ENCODE measurements at places on chromosomes 6 and 20. TPM values are rescaled to one million over a fixed set of nuclear protein-coding genes. Genes with fewer than 3 reads are reported as not detected.

GRCh38 chr6:17202526-17202925 is 78.6 kb upstream of the RBM24 start:
- DNase-seq: no peak

DNA sequence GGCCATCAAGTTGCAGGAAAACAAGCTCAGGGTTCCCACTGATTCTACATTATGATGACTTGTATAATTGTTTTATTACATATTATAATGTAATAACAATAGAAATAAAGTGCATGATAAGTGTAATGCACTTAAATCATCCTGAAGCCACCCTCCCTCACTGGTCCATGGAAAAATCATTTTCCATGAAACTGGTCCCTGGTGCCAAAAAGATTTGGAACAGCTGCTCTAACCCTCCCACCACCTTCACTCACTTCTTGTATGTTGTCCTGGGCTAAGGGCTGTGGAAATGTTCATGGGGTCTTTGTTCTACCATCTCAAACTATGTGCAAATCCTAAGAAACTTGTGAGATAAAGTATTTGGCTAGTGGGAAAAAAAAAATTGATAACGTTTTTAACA is 133.8 kb downstream of the LRRC1 start:
- no peak for DNase-seq

DNA sequence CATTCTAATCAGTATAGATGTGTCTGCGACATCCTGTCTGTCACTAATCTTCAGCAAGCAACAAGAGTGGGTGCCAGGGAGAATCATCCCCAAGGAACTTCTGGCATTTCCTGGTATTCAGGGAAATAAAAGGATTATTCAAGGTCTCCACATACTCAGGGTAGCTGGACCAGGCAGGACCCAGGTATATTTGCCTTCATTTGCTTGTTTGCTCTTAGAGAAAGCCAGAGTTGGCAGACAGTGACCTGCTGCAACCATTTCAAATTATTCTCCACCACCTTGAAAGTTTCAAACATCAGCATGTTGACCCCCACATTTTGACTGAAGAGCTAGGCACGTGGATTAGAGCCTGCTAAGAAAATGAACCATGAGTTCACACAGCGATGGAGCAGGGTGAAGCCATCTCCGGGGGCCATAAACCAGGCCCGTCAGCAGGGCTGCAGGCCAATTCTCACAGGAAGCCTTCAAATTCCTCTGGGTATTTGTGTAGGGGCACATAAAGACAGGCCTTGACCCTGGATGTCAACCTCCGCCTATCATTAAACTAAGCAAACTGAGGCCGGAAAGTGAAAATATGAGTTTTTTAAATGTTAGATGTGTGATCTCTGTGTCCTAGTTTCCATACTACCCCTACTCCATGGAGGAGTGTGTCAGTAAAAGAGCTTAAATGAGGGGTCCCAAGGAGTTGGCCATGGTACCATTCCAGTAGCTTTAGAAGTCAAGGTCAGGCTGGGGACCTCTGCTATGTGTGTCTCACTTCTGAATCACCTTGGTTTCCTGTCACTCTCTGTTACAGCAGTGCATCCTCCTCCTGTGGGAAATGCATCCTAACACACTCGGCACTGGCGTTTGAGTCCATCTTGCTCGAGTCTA is 32.9 kb downstream of the TRAM2 start:
- DNase-seq: no peak

DNA sequence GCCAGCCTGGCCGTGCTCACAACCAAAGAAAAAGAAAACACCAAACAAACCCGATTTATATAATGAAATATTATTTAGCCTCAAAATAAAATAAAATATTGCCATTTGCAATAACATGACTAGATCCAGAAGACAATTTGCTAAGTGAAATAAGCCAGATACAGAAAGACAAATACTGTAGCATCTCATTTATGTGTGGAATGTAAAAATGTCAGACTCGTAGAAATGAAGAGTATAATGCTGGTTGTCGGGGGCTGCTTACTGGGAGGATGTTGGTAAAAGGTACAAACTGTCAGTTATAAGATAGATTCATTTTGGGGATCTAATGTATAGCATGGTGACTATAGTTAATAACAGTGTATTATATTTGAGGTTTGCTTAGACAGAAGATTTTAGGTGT is 269.7 kb downstream of the THBS2 start:
- DNase-seq: no peak

GRCh38 chr6:25606151-25606550 is 45.9 kb upstream of the SCGN start:
- no peak for DNase-seq

GRCh38 chr6:53313784-53314400 is 34.9 kb downstream of the ELOVL5 start:
- no peak for DNase-seq

DNA sequence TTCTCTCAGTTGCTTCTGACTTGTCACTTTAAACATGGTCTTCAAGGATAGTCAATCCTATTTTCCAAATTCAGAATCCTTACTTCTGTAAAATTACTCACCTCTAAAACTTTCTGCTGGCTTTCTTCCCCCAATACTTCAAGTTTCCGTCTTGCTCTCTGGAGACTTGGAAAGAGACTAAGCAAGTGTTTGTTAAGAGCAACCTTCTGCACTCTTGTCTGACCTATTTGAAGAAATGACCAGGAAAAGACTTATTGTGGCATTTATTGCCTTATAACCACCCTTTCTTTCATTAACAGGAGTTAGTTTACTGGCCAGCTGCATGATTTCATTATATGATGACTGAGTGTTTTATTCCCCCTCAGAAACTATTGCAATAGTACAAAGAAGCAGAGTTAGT is 181.0 kb downstream of the TBC1D7 start:
- DNase-seq: no peak

GRCh38 chr20:40650707-40651106 is 38.3 kb downstream of the MAFB start:
- no peak for DNase-seq

DNA sequence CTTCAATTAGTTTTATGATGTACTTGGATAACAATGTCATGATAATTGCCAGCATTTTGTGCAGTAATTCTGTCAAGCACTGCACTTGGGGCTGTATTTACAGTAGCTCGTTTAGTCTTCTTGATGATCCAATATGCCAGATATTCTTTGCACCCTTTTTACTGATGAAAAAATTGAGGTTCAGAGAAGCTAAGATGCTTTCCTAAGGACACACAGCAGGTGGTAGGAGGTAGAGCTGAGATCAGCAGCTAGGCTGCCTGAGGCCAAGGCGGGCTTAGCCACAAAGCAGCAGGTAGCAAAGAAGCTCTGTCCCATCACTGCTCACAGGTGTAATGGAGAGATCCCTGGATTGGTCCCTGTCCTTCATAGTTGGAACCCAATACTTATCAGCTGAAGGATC is 33.3 kb downstream of the SUMO4 start:
- DNase-seq: no peak

DNA sequence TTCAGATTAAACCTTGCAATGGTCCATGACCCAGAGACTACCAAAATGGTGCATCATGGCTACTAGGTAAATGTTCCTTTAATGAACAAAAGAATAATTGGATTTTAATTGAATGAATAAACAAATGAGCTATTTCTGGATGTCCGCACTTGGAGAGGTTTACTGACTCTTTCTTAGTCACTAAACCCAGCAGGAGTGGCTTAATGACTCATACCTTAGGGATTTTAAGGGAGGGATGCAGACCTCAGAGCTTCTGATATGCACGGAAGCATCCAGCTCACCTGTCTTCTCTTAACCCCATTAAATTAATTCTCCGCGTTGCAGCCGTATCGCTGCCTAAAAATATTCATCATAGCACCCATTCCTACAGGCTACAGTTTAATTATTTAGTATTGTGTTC is 970.0 kb upstream of the SLC35B3 start:
- DNase-seq: no peak

- DNase-seq: no peak
These were observed 93.0 kb downstream of the NDUFAF5 start for GRCh38 chr20:13877793-13878192.

DNA sequence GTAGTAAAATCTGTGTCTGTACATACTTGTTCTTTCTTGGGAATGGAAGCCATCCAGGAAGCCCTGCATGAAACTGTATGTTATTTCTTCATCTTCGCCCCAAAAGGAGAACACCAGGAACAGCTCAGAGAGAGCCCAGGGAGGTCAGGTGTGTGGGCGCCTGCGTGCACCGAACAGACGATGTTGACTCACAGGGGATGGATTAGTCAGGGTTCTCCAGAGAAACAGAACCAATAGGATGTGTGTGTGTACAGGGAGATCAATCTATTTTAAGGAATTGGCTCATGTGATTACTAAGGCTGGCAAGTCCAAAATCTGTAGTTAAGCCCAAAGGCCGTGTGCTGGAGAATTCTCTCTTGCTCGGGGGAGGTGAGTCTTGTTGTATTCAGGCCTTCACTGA is 45.7 kb downstream of the RNASET2 start:
- DNase-seq: no peak

DNA sequence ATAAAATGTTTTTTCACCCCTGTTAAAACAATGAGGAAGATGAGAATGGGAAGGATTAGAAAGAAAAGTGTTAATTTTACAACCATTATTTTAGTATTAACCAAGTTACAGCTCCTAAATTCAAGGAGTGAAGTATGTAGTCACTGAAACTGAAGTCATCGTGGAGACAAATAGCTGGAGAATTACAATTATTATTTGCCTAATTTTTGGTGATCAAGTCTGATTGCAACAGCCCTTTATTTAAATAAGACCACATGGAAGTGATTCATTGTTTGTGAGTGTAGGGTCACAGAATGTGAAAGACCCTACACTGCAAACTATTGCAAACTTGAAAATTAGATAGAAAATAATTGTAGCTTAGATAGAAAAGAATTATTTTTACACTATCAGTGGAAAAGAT is 292.4 kb downstream of the CENPW start:
- no peak for DNase-seq

DNA sequence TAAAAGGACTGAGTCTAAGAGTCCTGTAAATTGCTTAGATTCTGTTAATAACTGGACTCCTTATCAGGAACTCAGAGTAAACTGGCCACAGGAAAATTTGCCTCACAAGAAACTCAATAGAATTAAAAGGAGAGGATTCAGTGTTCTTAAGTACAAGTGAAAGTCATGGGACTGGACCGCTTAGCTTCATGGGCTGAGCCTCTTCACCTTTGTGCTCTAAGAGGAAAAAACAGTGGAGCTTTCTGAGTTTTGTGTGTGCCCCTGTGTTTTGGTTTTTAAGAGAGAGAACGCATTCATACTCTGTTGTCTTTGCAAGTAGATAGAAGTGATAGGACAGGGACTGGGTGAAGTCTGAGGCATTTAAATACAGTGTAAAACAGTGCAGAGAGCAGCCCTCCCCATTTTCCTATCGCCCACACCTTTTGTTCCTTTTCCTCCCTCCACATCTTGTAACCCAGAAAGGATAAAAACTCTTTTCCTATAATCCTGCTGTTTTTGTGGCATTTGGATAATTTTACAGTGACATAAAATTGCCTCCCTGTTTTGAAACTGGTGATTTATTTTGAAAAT is 49.6 kb downstream of the FOXO3 start:
- no peak for DNase-seq

- DNase-seq: no peak
These were observed 162.6 kb upstream of the SCGN start for GRCh38 chr6:25489399-25489798.

GRCh38 chr6:169321546-169321945 is 67.9 kb upstream of the THBS2 start:
- no peak for DNase-seq

DNA sequence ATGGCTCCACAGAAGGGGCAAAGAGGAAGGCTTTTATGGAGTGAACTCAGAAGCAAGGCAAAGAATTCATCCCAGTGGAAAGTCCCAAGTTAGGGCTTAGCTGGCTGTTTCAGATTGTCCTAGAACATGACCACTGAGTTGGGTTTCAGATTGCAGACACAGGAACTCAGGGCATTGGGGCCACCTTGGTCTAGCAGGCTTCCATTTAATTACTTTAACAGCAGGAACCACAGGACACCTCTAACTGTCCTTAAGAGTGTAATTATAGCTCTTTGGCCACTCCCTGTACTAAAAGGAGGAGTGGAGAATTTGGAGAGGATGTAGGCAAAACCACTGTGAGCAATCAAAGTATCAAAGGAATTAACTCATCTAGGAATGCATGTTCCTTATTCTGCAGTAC is 150.6 kb upstream of the AGPAT4 start:
- no peak for DNase-seq

- DNase-seq: no peak
These were observed 61.4 kb downstream of the CD24 start for GRCh38 chr6:106913111-106913510.

DNA sequence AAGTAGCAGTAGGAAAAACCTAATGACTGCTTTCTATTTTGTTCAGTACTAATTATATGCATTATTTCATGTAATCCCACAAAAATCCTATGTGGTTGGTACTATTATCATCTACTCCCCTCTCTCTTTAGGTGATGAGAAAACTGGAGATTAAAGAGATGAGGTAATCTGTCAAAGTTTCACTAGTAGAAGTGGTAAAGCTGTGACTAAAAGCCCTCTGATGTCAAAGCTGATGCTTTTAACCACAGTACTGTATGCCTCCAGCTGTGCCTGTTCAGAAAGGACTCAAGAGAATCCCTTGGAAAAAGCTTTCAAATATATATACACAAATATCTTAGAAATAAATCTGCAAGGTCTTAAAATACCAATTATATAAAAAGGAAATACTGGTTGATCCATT is 38.0 kb downstream of the PHIP start:
- DNase-seq: no peak

- DNase-seq: no peak
These were observed 122.2 kb upstream of the SYNCRIP start for GRCh38 chr6:85764844-85765243.

DNA sequence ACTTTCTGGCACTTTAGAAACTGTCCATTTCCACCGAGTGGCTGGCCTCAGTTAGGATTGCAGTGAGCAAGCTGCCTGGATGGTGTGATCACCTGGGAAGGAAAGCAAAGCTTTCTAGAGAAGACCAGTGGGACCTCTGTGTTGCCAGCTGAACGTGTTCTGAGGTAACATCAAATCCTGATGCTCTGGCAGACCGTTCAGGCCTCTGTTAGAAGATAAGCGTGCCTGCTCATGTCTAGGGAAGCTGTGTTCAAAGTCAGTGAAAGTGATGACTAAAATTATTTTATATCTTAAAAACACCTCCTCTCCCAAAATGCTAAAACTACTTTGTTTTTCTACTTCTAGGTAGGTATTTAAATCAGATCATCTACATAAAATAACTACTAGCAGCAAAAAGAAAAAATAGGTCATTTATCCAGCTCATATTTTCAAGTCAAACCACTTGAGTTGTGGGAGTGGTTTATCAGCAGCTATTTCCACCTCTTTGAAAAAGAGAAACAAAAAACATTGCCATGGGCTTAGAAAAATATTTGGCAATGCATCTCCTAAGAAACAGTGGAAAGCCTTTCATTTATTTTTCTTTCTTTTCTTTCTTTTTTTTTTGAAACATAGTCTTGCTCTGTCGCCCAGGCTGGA is 54.8 kb downstream of the CEP43 start:
- DNase-seq: no peak

Gene PREX1
- total RNA-seq: 264 TPM

Gene FKBP1C
- total RNA-seq: 1.2 TPM

Gene SEL1L2
- total RNA-seq: not detected

Gene PSORS1C2
- total RNA-seq: not detected

Gene GPR6
- not detected for total RNA-seq

Gene L3MBTL1
- 17.2 TPM for total RNA-seq

Gene HMGCLL1
- not detected for total RNA-seq

Gene NOTCH4
- total RNA-seq: 0.86 TPM

Gene EYS
- total RNA-seq: not detected

Gene OVOL2
- total RNA-seq: not detected

Gene STMN3
- total RNA-seq: 64.6 TPM

Gene EEF1A1
- 10,044 TPM for total RNA-seq
